ENCODE measurements at places on chromosomes 7 and 10. TPM values are rescaled to one million over a fixed set of nuclear protein-coding genes. Genes with fewer than 3 reads are reported as not detected.

DNA sequence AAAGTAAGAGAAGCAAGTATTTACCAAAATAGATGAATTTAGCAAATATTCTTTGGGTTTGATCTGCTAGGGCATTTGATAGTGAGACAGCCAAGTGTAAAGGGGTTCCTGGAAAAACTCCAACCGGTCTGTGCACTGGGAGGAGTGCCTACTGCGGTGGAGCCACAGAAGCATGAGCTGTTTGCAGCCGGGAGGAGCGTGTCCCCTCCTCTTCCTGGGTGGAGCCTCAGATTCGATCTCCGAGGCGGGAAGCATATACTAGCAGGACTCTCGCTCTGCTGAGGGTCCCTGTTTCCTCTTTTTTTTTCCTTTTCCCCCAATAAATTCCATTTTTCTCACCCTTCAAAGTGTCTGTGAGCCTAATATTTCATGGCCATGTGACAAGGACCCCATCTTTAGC, 45.1 kb upstream of the MET start:
- DNase-seq: no peak
- H3K27me3 ChIP-seq: peaks cover 23% of the 10 kb centered on the region
- H3K4me3 ChIP-seq: no peak overlapping the region
- no peaks in the 10 kb centered on the region for H3K36me3 ChIP-seq
- H3K27ac ChIP-seq: no peak overlapping the region

- H3K36me3 ChIP-seq: no peaks in the 10 kb centered on the region
- no peak for DNase-seq
- no peaks in the 10 kb centered on the region for H3K27me3 ChIP-seq
- H3K27ac ChIP-seq: no peak overlapping the region
- H3K4me1 ChIP-seq: no peaks in the 10 kb centered on the region
Observed at GRCh38 chr7:129886167-129886817, 66.5 kb downstream of the UBE2H start.

DNA sequence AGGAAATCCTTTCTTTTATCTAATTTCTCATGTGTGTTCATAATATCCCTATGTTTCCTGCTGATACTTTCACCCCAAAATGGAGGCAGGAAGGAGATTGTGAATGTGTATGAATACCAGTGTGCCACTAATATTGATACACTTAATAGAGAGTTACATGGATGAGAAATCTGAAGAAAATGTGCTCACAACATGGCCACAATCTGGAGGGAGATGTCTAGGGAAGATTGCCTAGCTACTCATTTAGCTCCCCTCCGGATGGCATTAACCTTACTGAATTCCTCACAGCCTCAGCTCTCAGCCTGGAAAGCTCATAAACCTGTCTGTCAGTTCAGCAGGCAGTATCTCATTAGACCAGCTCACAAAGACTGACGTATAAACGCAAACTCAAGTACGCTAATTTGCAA, 23.4 kb upstream of the DMTF1 start:
- no peaks in the 10 kb centered on the region for H3K36me3 ChIP-seq
- H3K27me3 ChIP-seq: peaks cover 6% of the 10 kb centered on the region
- no peak for DNase-seq
- H3K4me1 ChIP-seq: peaks cover 6% of the 10 kb centered on the region

Gene CTBP2
- 2.5 TPM for total RNA-seq

DNA sequence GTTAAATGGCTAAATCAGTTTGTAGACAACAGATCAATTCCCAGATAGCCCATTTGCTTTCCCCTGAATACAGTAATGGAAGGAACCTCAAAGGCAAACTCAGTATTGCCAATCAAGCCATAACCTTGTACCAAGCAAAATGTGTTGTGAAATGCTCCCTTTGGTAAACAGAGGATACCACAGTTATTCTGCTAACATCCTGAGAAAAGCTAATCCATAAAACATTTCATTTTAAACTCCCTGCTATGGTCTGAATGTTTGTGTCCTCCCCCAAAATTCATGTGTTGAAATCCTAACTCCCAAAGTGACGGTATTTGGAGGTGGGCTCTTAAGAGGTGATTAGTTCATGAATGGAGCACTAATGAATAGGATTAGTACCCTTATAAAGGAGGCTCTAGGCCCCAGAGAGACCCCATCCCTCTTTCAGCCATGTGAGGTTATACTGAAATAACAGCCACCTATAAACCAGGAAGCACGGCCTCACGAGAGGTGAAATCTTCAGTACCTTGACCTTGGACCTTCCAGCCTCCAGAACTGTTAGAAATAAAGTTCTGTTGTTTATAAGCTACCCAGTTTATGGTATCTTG, 89.3 kb upstream of the RNF148 start:
- no peaks in the 10 kb centered on the region for H3K36me3 ChIP-seq
- no peak overlapping the region for H3K4me3 ChIP-seq
- H3K4me1 ChIP-seq: no peaks in the 10 kb centered on the region
- no peaks in the 10 kb centered on the region for H3K27me3 ChIP-seq
- no peak overlapping the region for H3K27ac ChIP-seq

GRCh38 chr10:124342821-124343170, 75.9 kb downstream of the OAT start:
- no peak overlapping the region for H3K4me3 ChIP-seq
- no peaks in the 10 kb centered on the region for H3K36me3 ChIP-seq
- H3K27me3 ChIP-seq: no peaks in the 10 kb centered on the region
- H3K4me1 ChIP-seq: peaks cover 25% of the 10 kb centered on the region
- H3K27ac ChIP-seq: no peak overlapping the region
- DNase-seq: no peak

GRCh38 chr10:73855413-73855812, 18.9 kb downstream of the CAMK2G start:
- H3K27me3 ChIP-seq: no peaks in the 10 kb centered on the region
- DNase-seq: no peak
- peaks cover 2% of the 10 kb centered on the region for H3K36me3 ChIP-seq
- H3K4me3 ChIP-seq: no peak overlapping the region

Gene NUB1
- total RNA-seq: 79.0 TPM

Gene BPGM
- total RNA-seq: 27.7 TPM

Gene EIF3B
- total RNA-seq: 120 TPM

DNA sequence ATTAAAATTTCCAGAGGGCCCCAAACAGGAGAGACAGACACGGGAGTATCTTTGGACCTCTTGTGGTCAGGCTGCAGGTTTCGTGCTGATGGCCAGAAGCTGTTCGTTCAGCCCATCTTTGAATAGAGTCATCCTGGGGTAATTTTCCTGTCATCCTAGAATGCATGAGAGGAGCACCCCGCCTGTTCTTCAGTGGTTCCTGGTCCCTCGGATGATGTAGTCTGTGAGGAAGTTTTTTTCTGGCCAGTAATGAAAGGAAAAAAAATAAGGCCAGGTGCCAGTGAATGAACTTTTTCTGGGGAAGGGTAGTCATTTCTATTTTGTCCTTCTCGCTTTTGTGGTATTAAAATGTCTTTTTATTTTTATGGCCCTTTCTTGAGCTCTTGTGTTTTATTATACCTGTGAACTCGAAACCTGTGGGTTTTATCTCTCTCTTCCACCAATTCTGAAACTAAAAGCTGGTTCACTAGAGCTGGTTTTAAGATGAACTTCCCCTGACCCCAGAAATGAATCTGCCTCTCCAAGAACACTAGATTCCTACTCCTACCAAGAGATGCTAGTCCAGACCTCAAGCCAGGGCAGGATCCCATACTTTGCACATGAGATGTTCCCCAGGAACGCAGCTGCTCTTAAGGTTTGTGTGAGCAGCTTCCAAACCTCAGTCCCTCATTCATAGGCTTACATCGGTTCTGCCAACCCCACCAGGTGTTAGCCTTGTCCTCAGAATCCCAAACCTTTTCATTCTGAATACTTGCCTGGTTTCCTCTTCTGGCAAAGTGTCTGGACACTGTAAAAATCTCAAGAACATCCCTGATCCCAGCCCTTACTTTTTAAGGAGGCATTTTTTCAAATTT, 15.4 kb upstream of the MEST start:
- H3K4me3 ChIP-seq: no peak overlapping the region
- no peak for DNase-seq
- no peaks in the 10 kb centered on the region for H3K27me3 ChIP-seq
- no peak overlapping the region for H3K27ac ChIP-seq
- no peaks in the 10 kb centered on the region for H3K36me3 ChIP-seq

GRCh38 chr7:154903083-154903731, 99.7 kb downstream of the PAXIP1 start:
- no peak overlapping the region for H3K27ac ChIP-seq
- no peak overlapping the region for H3K4me3 ChIP-seq
- DNase-seq: no peak
- no peaks in the 10 kb centered on the region for H3K36me3 ChIP-seq

Gene RSPH10B2
- total RNA-seq: 0.89 TPM

Gene LRRC61
- 37.1 TPM for total RNA-seq

Gene HEPACAM2
- not detected for total RNA-seq

DNA sequence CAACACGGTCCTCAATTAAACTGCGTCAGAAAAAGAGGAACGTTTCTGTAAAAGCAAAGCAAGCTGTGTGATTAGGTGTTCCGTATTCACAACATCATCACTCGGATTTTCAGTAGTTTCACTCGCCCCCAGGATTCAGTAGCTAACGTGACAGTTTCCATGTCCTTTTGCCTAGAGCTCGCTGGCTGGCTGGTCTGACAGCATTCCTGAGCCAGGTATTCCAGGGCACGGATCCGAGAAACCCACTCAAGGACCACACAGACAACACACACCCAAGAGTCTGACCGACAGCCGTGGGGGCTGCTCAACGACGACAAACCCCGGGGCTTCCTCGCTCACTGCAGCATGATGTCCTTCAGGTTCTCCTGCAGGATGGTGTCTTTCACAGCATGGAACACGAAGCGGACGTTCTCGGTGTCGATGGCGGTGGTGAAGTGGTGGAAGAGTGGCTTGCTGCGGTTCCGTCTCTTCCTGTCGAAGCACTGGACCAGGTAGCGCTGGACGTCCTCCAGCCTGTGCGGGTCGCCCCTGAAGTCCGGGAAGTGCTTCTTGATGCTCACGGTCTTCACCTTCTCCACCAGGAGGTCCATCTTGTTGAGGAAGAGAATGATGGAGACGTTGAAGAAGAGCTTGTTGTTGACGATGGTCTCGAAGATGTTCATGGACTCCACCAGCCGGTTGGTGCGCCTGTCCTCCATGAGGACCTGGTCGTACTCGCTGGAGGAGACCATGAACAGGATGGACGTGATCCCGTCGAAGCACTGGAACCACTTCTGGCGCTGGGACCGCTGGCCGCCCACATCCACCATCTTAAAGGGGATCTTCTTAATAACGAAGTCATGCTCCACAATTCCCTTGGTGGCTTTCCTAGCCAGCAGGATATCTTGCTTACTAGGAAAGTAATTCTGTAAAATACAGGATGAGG, 43.1 kb downstream of the AMZ1 start:
- peak overlapping the region; percentile 47 for H3K27ac ChIP-seq
- H3K4me3 ChIP-seq: no peak overlapping the region
- peaks cover 47% of the 10 kb centered on the region for H3K4me1 ChIP-seq
- DNase-seq: no peak

DNA sequence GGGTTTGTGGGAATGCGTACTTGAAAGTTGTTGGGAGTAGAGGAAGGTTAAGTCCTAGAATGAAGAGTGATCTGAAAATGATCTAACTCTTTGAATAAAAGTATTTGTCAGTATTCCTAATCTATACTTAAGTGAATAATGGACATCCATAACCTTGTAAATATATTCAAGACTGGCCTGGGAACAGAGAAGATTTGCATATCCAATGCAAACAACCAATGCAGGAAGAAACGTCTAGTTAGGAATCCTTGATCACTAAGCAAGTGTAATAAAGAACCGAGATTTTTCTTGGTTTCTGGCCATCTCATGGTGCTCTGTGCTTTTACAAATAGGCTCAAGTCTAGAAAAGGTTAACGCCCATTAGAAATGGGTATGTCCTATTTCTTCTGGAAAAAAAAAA, 157.1 kb downstream of the RAB11FIP2 start:
- peaks cover 37% of the 10 kb centered on the region for H3K27me3 ChIP-seq
- DNase-seq: no peak
- H3K27ac ChIP-seq: no peak overlapping the region
- no peaks in the 10 kb centered on the region for H3K36me3 ChIP-seq
- H3K4me3 ChIP-seq: no peak overlapping the region

DNA sequence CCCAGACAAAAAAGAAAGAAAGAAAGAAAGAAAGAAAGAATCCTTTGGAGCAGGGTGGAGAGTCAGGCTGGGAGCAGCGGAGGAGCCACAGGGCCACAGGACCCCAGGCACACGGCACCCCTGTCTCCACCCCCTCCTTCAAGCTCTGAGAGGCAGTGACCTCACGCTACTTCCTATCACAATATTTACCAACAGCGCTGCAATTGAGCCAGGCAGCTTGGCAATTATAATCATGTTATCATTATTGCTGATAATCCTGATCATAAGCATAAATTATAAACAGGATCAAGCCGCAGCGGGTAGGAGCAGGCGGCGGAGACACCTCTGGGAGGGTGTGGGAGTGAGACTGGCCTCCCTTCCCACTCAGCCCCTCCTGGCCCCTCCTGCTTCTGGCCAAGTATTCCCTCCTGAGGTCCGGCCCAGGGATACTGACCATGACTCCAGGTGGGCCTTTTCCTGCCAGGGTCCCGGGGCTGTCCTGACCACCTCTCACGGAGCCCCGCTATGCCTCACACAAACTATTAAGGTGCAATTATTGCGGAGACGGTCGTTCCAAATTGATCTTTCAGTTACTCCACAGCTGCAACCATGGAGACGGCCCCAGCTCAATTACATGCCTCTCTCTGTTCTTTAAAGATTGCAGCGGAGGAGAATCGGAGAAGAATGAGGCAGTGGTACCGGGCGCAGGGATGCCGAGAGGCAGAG, 10.0 kb upstream of the GTF2IRD1 start:
- no peak overlapping the region for H3K4me3 ChIP-seq
- no peaks in the 10 kb centered on the region for H3K4me1 ChIP-seq
- no peaks in the 10 kb centered on the region for H3K36me3 ChIP-seq
- DNase-seq: no peak
